ENCODE measurements at places on chromosomes 11 and 22. TPM values are rescaled to one million over a fixed set of nuclear protein-coding genes. Genes with fewer than 3 reads are reported as not detected.

DNA sequence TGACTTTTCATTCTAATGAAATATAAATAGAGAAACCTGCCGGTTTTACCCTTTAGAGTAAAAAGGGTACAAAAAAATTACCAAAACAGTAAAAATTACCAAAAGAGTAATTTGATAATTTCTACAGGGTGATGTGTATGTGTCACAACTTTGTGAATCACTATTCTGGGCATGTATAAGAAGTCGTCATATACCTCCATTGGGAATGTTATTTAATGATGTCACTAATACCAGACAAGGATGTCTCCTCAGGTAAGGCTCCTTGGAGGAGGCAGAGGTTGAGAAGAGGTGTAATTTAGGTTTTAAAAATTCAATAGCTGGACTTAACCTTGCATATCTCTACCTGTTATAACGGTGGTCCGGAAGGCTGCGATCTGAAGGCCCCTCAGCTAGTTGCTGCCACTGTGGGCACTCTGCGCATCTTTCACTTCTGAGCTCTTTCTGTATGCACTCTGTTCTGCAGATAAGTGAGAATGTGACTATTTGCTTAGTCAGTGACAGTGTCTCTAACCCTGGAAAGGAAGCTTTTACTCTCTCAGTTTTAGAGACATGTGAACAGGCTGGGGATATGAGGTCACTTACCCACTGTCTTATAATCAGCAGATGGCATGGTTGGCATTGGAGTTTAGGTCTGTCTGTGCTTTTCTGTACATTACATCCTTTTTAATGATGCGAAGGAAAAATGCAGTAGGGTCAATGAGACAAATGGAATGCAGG is 987 bp upstream of the NCR3LG1 start:
- H3K27ac ChIP-seq: no peak overlapping the region
- H3K27me3 ChIP-seq: peaks cover 63% of the 10 kb centered on the region
- no peak overlapping the region for H3K4me3 ChIP-seq
- H3K4me1 ChIP-seq: peaks cover 3% of the 10 kb centered on the region

GRCh38 chr11:74806267-74806666 is 57.6 kb downstream of the RNF169 start:
- DNase-seq: no peak
- H3K27ac ChIP-seq: no peak overlapping the region
- H3K36me3 ChIP-seq: peaks cover 33% of the 10 kb centered on the region
- H3K4me3 ChIP-seq: no peak overlapping the region
- no peaks in the 10 kb centered on the region for H3K4me1 ChIP-seq
- H3K27me3 ChIP-seq: no peaks in the 10 kb centered on the region

Gene FAM89B
- total RNA-seq: 21.4 TPM

DNA sequence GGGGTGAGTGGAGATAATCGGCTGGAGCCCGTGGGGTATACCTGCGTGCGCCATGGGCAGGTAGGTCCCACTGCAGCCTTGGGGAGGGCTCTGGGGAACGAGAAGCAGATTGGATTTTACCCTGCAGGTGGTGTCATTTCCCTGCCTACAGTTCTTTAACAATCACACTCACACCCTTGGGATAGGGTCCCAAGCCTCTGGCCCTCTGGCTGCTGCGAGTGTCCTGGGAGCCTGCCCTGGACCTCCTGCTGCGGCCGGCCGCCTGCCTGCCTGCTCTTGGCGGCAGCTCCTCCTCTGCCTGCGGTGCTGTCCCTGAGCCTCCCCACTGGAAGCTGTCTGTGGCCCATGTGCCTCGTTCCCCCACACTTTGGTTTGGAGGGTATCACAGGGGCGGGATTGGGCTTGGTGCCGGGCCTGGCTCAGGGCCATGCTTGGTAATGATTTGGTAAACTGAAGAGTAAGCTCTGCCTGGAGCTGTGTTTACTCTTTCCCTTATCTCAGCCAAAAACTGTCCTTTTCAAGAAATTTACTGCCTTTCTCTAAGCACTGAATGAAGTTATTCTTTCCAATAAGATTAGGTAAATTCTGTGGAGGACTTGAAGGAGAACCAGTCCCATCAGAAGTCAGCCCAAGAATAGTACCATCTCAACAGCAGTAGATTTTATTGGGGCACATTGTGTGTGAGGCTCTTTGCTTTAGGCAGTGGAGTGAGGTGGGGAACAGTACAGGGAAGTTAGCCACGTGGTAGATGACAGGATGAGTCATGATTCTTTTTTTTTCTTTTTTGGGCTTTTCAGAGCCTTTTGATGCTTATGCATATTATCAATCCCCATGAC is 53.7 kb downstream of the TBC1D22A start:
- DNase-seq: peak; percentile 67
- H3K36me3 ChIP-seq: peaks cover 4% of the 10 kb centered on the region
- no peaks in the 10 kb centered on the region for H3K27me3 ChIP-seq

DNA sequence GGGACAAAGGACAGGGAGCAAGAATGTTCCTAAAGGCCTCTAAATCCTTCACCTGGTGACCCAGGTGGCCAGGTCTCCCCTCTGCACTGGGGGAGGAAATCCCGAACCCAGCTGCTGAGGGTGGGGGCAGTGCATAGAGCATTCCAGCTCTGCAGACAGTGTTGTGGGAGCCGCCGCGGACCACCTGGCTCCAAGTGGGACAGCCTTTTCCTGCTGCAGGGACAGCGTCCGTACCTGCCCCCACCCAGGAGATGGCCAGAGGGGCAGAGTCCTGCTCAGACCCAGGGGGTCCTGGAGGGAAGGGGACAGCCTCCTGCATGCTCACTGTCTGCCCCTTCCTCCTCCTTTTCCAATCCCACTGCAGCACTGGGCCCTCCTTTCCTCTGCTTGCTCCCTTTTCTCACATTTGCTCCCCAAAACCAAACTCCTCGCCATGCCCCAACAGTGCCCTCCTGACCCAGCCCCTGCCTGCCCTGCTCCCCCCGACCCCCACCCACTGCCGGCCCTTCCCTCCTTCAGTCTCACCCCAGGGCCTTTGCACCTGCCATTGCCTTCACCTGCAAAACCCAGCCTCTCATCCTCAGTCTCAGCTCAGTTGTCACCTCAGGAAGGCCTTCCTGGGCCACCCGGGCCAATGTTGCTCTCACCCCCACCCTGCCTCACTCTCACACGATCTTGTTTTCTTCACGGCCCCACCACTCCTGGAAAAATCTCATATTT is 12.8 kb downstream of the PNPLA5 start:
- no peak overlapping the region for H3K4me3 ChIP-seq
- peaks cover 3% of the 10 kb centered on the region for H3K4me1 ChIP-seq
- H3K36me3 ChIP-seq: no peaks in the 10 kb centered on the region
- H3K27me3 ChIP-seq: peaks cover 5% of the 10 kb centered on the region
- H3K27ac ChIP-seq: no peak overlapping the region

DNA sequence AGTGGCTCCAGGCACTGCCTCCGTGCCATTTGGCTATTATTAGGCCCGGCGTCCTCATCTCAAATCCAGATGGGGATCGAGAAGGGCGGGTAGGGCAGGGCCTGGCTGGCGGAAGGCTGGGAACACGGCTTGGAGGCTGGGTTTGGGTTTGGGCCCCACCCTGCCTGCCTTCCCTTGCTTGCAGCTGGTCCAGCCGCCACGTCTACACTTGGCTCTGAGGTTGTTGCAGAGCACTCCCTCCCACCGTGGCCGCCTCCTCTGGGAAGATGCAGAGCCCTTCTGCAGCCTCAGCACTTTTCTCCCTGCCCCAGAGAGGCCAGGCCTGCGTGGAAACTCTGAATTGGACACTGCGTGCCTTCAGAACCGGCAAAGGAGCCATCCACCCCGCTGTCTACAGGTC is 5.2 kb upstream of the SMTN start:
- no peaks in the 10 kb centered on the region for H3K27me3 ChIP-seq
- H3K4me3 ChIP-seq: no peak overlapping the region
- no peak for DNase-seq

DNA sequence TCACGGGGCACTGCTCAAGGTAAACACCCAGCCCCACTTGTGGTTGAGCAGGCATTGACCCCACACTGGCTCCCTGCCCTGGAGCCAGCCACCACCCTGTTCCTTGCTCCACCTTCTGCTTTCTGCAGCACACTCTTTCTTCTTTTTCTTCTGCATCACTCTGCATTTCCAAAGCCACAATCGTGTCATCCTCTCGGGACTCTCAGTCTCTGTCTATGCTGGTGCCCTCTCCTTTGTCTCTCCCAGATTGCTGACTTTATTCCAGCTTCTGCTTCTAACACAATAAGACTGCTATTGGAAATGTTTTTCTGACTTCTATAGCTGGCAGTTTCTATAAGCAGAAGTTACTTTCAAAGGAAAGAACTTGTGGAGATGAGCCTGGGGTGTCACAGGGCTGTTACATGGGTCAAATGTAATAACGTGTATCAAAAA is 14.4 kb downstream of the GRAP2 start:
- peaks cover 5% of the 10 kb centered on the region for H3K4me1 ChIP-seq
- no peak for DNase-seq
- H3K4me3 ChIP-seq: no peak overlapping the region
- H3K27me3 ChIP-seq: peaks cover 3% of the 10 kb centered on the region
- no peak overlapping the region for H3K27ac ChIP-seq
- H3K36me3 ChIP-seq: no peaks in the 10 kb centered on the region

DNA sequence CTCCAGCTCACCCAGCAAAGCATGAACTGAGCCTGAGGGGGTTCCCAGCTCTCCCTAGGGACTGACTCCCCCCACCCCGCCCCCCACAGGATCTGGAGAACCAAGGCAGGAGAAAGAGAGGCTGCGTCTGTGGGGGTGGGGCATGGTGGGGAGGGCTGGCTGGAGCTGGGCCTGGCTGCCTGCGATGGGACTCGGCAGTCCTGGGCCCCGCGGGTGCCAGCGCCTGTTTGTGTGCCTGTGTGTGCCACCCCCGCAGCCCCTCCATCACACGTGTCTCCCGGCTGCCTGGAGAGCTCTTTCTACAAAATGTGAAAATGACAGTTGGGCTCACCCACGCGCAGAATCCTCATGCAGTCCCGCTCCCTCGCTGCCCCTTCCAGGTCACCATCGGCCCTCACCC is 46.8 kb downstream of the CACNA1I start:
- no peaks in the 10 kb centered on the region for H3K27me3 ChIP-seq
- no peaks in the 10 kb centered on the region for H3K4me1 ChIP-seq
- H3K4me3 ChIP-seq: no peak overlapping the region
- no peak overlapping the region for H3K27ac ChIP-seq

- no peak for DNase-seq
- peaks cover 11% of the 10 kb centered on the region for H3K4me1 ChIP-seq
- no peak overlapping the region for H3K27ac ChIP-seq
Observed at GRCh38 chr11:123392844-123393243, 37.2 kb upstream of the GRAMD1B start.
